ENCODE measurements at places on chromosomes 3 and 15.

- DNase-seq, result no peak
Observed at GRCh38 chr3:170448584-170448983, 29.9 kb downstream of the CLDN11 start.

- DNase-seq, result no peak
Observed at GRCh38 chr3:7953449-7954014, 548.1 kb upstream of the LMCD1 start.

GRCh38 chr3:93973131-93974126, at the start of gene PROS1:
TSS of gene PROS1 (minus strand) at chr3:93973896. CDS start at chr3:93973749, 147 bp downstream.
- peak; percentile 33 for DNase-seq

- no peak for DNase-seq
Observed at GRCh38 chr3:195839260-195840010, 27.7 kb upstream of the MUC4 start.

DNA sequence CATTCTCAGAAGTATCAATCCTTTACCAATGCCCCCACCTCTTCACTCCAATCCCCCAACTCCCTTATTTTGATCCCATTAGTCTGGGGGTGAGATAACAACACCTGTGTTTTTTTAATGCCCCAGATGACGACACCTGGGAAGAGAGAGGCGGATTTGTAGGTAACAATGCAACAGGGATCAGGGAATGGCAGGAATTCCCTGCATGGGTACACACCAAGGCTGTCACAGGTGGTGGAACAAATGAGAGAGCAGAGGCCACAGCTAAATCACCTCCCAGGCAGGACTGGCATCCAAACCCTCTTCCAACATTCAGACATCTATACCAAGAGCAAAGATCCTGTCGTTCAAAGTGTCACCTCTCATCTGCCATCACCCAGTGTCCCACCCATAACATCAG, 319.2 kb upstream of the TRIM42 start:
- no peak for DNase-seq

- DNase-seq, result no peak
Observed at GRCh38 chr15:48775546-48775945, 35.3 kb downstream of the CEP152 start.

DNA sequence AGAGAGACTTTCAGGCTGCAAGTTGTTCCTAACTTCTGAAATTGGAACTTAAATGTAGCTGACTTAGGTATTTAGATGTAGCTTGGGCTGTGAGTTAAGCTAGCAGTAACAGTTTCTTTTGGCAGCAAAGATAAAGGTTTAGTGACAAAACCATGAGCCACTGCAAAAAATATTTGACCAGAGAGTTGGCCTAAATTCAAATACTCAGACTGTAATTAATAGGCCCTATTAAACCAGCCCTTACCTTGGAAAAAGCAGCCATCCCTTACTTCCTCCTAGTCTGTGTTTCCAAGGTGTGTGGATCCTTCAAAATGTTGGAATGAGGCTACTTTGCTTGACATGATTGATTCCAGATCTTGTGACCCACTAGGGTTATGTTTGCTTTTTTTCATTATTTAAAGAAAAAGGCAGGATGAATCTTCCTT, 8.2 kb downstream of the TPM1 start:
- no peak for DNase-seq

- DNase-seq, result no peak
Observed at GRCh38 chr3:177498037-177498857, 301.0 kb upstream of the TBL1XR1 start.

- DNase-seq, result no peak
Observed at GRCh38 chr3:186644683-186645082, 4.5 kb downstream of the FETUB start.

- no peak for DNase-seq
Observed at GRCh38 chr3:158771577-158771976, 30.3 kb upstream of the MFSD1 start.

DNA sequence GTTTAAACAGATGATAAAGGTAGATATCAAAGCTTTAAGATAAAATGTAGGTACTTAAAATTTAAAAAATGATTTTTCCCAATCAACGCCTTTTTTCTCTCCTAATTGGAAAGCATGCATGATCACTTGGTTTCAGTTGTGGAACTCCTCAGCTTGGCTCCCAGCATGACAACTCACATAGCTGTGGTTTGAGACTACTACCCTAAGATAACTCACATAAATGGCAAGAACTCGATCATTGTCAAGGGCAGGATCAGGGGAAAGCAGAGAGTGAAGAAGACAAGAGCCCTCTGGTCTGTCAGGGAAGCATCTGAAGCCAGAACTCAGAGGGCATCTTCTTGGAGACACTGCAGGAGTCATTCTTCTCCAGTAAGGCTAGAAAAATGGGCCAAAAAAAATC, 516.7 kb downstream of the NTRK3 start:
- no peak for DNase-seq

GRCh38 chr15:86004061-86004460, 75.6 kb upstream of the AGBL1 start:
- no peak for DNase-seq

- DNase-seq, result no peak
Observed at GRCh38 chr15:85676342-85677098, 118.2 kb downstream of the KLHL25 start.

GRCh38 chr3:139835830-139836683, 98.9 kb upstream of the CLSTN2 start:
- DNase-seq, result no peak

DNA sequence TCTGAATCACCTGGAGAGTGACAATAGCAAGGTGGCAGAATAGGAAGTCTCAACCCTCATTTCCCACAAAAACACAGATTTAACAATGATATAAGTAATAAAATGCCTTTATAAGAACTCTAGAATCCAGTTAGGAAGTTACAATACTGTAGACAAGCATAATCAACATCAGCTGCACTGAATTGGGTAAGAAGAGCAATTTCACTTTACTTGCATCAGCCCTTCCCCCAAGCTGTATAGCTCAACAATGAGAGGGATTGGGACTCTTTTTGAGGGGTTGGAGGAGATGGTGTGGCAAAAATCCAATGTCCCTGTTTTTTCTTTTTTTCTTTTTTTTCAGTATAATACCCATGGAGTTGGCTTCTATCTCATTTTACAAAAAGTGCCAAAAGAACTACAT, 63.1 kb downstream of the SERP1 start:
- DNase-seq, result no peak

DNA sequence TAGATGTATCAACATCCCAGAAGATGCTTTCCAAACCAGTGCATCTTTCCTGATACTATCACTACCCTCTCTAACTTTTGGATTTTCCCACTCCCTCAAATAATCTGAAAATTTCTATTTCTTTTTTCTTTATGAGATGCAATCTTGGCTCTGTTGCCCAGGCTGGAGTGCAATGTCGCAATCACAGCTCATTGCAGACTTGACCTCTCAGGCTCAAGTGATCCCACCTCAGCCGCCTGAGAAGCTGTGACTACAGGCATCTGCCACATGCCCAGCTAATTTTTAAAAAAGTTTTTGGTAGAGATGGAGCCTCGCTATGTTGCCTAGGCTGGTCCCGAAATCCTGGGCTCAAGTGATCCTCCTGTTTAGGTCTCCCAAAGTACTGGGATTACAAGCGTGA, 239.7 kb downstream of the SUCLG2 start:
- no peak for DNase-seq

- DNase-seq, result no peak
Observed at GRCh38 chr15:27538325-27538724, 560.8 kb downstream of the OCA2 start.

DNA sequence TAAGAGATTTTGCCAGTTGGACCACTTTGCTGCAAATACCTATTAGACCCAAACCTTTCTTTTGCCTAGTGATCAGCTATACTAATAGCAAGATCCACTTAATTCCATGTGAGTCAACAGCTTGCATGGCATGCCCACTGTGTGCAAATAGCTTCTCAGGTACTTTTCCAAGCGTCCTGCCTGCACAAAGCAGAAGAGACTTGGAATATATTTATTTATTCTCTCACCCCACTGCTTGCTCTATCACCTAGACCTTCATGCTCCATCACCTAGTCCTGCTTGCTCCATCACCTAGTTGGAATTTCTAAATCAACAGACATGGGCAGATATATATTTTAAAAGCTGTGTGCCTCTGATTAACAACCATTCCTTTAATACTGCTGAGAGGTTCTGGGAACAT, 47.6 kb downstream of the MBNL1 start:
- no peak for DNase-seq

DNA sequence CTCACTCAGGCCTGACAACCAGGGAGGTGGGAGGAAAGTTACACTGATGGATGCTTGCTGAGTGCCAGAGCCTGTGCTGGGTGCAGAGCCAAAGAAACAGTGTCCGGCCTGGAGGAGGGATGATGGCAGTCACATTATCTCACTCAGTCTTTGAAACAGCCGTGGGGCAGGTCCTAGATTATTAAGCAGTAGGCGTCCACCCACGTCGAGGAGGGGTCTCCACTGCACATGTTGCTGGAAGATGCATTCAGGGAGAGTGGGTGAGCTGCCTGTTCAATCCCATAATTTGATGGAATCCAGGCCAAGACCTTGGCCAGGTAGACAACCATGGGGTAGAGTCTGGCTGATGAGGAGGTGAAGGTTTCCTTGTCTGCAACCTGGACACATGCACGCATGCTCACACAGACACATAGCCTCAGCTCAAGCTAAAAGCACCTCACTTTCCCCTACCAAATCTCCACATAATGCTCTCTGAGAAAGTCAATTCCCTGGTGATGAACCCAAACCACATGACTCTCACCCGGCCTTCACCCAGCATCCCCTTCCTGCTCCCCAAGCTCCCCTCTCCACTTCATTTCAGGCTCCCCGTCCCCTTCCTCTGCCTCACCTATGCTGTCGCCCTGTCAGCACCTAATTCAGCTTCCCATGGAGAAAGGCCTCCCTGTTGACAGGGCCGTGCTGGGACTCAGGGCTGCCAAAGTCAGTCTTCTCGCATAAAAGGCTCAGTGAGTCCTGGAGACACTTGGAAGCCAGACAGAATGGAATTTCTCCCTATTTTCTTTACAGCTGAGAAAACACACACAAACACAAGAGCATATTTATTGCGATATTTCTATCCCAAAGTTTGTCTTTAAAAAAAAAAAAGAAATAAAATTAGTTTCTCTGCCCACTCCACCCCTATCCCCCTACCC, 29.8 kb downstream of the ACAN start:
- DNase-seq, result no peak

DNA sequence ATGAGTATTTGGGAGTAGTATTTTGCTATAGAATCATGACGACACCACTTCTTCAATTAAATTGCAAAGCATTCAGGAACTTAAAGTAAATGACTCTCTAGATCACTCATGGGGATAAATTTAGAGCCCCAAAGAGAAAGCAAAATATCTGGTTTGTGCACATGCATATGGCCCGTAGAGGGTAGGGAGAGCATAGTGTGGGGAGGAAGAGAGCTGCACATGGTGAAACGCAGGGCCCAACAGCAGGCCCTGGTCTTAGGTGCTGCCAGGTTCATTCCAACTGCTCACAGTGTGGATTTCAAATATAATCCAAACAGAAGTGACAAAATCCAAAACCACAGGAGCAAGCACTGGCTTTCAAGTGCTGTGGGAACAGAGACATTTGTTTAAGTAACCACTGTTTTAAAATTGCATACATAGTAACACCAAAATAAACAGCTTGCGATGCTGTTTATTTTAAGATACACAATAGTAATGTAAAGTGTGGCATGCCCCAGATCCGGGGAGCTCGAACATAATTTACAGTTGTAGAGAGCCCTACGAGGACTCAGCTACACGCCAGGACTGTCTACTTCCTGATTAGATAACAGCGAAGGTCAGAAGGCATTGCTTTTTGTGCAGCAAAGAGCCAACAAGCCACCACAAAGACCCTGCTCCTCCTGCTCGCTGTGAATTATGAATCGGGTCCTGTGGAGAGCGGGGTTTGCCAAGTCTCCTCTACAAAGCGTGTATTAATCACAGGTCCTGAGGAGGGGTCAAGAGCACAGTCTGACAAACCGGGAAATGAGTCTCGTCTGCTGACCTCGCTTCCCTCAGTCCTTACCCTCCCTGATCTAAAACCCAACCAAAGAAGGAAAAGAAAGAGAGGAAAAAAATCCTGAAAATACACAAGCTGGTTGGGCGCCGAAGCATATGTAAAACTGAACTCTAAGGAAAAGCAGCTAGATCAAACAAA, 80.6 kb downstream of the MEIS2 start:
- no peak for DNase-seq

GRCh38 chr3:113118336-113118735, 93.0 kb upstream of the BOC start:
- DNase-seq, result no peak

DNA sequence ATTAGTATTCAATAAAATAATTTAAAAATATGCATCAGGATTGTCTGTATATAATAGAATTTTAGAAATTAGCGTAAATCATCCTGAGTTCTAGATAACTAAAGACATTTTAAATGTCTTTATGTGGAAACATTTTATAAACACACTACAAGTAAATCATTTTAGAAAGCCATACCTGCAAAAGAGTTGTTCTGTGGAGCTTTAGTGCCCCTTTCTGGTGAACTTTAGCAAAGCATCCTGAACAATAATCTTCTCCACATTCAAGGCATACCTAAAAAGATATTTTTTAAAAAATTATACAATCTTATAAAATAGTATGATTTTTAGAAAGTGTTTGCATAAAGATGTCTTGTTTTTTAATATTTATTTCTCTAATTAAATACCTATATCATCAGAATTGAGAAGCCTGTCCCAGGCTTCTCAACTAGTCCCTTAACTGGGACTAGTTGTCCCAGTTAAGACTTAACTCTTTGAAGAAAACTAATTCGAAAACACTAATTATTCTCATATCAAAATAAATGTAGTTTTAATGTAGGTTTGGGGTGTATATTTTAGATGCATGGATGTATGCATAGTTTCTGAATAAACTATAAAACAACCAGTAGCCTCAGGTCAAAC, 29.7 kb downstream of the ZBBX start:
- no peak for DNase-seq

GRCh38 chr3:69130689-69131088, 8.3 kb upstream of the LMOD3 start:
- DNase-seq, result no peak

DNA sequence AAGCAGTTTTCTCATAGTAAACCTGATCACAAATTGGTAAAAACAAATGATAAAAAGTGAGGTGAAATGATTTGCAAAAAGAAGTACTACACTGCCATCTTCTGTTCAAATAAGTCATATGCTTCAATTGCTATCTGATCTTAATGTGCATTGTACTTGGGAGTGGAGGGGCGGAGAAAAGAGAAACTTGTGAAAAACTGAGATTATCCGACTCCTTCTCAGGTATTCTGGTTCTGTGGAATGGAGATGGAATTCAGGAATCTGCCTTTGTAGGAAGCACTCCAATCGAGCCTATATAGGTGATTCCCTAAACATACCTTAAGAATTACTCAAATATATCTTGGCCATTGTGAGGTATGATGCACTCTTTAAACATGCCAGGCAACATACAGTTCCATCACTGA, 180.6 kb downstream of the CHL1 start:
- no peak for DNase-seq

DNA sequence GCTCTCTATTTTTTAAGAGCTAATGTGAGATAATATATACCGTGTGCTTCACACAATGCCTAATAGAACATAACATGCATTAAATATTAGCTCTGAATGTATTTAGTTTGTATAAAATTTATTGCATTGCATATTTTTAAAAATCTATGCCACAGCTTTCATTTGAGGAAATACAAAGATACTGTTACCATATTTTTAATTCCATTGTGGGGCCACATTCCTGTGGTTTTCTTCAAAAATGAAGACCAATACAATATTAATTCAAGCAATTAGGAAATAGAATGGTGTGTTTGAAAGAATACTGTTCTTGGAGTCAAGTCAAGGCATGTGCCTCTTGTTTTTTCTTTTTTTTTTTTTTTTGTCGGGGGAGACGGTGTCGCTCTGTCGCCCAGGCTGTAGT, 95.4 kb upstream of the CADPS start:
- DNase-seq, result no peak

- DNase-seq, result no peak
Observed at GRCh38 chr3:171026597-171027293, at the start of gene SLC2A2. TSS of gene SLC2A2 (minus strand) at chr3:171026720. CDS start at chr3:171026670, 50 bp downstream.
